ENCODE measurements at places on chromosomes 5 and 9.

- no peak for DNase-seq
Observed at GRCh38 chr9:37200433-37201005, 80.1 kb downstream of the ZCCHC7 start.

DNA sequence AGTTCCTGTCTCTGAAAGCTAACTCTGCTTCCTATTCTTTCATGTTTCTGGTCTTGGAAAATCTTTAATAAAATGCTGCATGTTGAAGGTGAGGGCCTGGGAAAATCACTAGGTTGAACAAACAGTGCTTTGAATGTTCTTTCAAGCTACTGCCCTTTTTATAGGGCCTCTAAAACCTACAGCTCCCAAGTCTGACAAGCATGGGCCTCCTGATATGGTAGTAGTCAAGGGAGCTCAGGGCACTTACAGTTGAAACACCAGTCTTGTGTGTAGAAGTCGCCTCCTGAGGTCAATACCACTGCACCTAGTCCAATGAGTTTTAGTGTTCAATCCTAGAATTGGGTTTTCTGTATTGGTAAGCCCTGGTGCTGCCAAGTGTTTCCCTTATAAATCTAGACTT, 20.5 kb downstream of the VLDLR start:
- no peak for DNase-seq

GRCh38 chr9:19397845-19398244, 11.0 kb upstream of the ACER2 start:
- DNase-seq, result no peak

- DNase-seq, result no peak
Observed at GRCh38 chr9:23887781-23888180, 61.7 kb upstream of the ELAVL2 start.

DNA sequence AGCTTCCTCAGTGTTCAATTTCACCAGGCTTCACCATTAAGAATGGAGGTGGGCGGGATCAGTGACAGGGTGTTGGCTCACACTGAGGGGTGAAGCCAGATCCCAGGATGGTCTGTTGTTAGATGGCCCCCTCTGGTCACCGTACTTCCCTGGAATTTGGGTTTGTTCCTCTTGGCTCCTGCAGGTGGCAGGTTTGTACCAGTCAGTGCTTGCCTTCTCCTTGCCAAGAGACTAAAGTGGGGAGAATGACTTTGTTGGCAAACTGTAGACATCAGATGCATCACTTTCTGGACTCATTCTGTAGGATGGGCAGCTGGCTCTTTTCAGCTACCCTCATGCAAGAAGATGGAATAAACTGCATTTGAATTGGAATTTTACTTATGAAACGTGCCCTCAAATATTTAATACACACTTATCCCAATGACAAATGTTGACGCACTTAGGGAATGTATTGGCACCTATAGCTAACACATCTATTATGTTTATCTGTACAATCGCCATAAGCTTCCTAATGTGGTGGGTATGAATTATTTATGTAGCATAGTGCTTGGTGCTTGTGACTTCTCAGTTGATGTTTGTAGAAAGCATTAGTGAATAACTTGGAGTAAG, 31.4 kb upstream of the ANKRD55 start:
- DNase-seq, result no peak

DNA sequence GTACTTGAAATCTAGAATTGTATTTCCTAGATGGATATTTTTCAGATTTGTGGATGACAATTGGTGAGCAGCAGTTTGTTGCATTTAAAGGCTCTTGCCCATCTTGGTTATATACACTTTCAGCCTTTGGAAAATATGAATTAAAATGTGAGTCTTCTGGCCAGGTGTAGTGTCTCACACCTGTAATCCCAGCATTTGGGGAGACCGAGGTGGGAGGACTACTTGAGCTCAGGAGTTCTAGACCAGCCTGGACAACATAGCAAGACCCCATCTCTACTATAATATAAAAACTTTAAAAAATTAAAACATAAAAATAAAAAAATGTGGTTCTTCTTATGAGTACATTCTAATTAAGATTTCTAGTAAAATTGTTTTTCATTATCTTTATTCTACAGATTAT, 102.0 kb downstream of the MTREX start:
- no peak for DNase-seq

DNA sequence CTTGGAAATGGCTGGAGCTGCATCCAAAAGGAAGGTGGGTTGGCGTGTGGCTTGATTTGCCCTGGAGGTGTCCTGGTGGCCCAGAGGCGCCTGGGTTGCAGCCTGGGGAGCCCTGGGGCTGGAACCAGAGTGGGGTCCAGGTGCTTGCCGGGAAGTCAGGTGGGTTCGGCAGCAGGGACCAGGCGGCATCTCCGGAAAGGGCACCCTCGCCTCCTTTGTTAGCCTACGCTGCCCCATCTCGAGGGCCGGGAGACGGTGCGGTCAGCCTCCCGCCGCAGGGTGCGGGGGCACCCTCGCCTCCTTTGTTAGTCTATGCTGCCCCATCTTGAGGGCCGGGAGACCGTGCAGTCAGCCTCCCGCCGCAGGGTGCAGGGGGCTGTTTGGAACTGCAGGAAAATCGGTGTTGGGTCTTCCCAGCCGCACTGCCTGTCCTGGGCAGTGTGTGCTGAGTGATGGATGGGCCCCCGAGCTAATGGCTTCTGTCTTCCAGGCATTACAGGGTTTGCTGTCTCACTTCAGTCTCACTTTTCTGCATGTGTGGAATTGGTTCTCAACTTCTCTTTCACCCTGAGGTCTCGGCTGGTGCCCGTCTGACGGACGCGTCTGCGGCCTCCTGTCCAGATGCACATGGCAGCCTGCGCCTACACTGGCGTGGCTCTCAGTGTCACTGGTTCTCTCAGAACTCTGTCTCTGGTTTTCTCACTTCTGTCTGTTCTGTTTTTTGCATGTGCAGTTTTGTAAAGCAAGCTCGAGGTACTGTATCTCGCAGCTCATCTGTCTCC, 139.0 kb downstream of the CACNA1B start:
- no peak for DNase-seq

DNA sequence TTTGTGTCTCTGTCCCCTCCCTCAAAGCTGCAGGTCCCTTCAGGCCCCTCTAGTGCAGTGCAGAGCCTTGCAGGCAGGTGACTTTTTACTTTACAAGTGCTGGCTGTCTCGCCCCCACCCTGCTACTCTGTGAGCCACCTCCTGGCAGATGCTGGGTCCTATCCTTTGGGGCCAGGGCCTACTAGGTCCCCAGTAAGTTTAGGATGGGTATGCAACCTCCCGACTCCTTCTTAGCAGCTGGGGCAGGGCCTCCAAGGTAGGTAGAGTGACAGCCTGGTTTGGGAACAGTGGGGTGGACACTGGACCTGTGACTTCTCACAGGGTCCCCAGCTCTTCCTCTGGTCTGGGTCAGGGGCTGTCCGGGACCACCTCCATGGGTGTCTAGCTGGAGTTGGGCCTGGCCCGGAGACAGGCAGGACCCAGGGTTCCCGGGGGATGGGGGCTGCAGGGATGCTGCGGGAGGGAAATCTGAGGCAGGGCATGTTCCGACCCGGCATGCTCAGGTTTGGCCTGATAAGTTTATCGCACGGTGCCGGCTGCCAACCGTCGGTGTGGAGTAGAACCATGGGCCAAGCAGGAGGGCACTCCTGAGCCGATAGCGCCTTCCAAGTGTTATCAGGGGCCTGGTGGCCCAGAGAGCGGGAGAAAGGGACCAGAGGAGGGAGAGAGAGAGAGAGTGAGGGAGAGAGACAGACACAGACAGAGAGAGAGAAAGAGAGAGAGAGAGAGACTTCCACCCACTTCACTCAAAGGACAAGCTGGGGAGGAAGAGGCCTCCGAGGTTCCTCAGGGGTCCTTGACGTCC, 20.5 kb downstream of the GFI1B start:
- DNase-seq, result no peak

GRCh38 chr9:104766025-104766424, 2.1 kb downstream of the NIPSNAP3B start:
- DNase-seq, result no peak

DNA sequence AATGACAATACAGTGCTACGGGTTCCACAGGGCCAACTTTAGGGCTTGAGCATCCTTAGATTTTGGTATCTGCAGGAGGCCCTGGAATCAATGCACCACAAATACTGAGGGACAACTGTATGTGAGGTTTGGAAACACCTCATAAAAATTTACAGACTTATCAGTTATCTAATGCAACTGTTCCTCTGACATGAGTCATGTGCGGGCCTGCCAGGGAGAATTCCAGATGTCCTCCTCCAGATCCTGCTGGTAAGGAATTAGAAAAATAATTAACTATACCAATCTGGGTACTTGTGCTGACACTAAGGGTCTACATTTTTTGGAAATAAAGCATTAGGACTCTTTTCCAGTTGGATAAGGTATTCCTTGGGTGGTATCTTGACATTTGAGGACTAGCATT, 333.3 kb downstream of the ARRDC3 start:
- DNase-seq, result no peak

GRCh38 chr5:33023649-33024048, 312.5 kb downstream of the NPR3 start:
- DNase-seq, result no peak

DNA sequence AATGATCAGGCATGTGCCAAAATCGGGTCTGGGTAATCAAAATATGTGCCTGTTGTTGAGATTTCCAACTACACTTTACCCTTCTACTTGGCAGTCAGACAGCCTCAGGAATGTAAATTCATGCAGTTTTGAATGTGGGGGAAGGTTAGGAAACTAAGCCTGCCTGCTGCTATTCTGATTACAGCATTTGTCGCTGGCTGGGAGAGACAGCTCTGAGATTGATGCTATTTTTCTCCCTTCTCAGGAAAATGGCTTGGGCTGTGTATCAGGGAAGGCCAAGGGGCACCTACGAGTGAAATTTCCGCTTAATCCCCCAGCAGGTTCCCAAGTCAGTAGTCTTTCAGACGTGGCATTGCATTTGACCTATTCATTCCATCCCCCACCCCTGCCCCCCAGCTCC, 3.6 kb upstream of the RGS7BP start:
- DNase-seq, result no peak

DNA sequence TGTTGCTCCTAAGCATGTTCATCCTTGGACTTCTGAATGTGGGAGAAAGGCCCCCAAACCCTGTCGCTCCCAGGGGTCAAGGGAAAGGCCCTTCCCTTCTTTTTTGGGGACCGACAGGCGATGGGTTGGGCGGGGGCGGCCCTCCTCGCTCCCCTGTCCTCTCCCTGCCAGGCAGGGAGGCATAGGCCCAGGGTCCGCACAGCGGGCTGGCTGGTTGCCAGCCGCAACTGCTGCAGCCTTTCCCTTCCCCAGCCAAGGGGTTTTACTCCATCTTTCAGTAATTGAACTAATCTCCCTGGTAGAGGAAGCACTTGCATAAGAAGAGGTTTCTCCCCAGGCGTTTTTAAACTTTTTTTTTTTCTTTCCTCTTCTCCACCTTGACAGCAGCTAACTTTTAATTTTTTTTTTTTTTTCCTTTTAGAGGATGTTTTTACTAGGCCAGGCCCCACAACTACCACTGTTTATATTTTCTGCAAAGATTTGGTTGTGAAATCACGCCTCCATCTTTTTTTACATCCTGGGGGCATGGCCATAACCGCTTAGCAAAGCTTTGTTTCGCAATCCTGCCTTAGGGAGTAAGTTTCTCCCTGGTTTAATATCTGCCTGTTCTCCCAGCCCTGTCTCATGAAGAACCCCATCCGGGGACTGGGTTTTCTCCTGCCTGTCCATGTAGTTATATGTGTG, 216.9 kb upstream of the ZNF608 start:
- no peak for DNase-seq

DNA sequence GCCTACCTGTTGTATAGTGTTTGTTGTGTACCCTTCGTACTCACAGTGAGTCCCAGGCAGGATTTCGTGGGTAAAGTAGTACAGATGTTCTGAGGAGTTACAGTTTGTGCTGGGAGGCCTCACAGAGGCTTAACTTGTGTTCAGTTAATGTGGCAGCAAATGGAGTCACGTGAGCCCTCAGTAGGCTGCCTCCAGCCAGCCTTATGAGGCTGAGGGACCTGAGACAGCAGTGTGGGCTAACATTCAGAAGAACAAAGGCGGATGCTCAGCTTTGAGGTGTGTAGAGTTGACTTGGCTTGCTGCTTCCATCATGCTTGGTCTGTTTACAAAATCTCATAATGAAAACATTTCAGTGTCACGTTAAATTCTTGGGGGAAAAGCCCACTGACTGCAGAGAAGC, 118.1 kb downstream of the TRIO start:
- DNase-seq, result no peak

GRCh38 chr5:53944981-53945380, 365.4 kb downstream of the ARL15 start:
- DNase-seq, result no peak

DNA sequence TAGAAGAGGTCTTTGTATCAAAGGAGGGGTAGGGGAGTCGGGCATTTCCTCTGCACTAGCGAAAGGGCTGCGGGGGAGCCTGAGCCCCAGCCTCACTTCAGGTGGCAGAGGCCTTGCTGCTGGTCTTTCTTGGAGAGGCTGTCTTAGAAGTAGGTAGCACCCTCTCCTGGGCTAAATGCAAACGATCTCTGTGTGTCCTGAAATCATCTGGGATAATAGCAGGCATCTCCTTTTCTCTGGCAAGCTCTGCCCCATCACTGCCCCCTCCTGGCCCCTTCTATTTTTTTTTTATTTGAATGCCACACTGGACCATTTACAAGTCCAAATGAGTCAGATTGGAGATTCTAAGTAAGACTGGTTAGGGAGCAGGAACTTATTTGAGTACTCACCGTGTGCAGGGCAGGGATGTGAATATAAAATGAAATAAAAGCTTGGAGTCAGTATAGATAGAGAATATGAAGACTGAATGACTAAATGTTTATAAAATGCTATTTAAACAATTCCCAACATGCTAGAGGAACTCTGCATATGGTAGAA, 137.1 kb downstream of the FGF1 start:
- DNase-seq, result no peak

GRCh38 chr5:115873392-115873791, 31.7 kb downstream of the AP3S1 start:
- no peak for DNase-seq

- no peak for DNase-seq
Observed at GRCh38 chr9:21817176-21817575, 14.7 kb downstream of the MTAP start.

- DNase-seq, result no peak
Observed at GRCh38 chr9:25677301-25678146, 720 bp downstream of the TUSC1 start.

DNA sequence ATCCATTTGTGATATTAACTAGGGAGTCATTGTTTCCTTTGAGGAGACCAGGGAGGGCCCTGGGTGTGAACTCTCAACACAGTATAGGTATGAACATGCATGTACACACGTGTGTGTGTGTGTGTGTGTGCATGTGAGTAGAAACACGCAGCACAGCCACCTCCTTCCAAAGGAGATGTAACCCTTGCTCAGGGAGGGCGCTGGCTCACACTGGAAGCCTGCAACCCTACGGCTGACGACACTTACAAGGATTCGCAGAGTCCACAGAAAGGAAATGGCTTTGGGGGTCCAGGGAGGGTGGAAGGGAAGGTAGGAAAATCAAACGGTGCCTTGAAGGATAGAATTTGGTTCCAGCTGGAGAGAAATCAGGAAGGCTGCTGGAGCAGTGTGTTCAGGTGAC, 21.9 kb downstream of the TRIP13 start:
- DNase-seq, result no peak

Measured in stimulated activated CD4-positive, alpha-beta T cell treated with anti-CD3 and anti-CD28 coated beads, Interleukin-15, amount 100 ng/mL, for 1 hour (primary cell).